Effector CD8-positive, alpha-beta T cell (primary cell): ENCODE measurements at places on chromosomes 1 and 21.

DNA sequence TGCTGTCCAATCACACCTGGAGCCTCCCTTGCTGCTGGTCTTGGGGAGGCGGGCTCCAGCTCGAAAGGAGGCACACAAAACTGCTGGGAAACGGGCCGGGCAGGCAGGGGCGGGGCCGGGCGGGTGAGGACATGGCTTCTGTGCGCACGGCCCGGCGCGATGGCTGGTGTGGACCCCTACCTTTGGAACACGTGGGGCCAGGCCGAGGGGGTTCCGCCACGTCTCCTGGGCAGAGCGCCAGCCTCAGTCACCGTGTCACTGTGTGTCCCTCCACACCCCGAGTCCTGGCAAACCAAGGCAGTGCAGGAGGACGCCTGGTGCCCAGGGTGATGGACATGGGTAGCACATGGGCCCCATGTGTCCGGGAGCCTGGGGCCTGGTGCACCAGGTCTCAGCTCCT lies 42.0 kb upstream of the ADARB1 start:
- DNase-seq: no peak

GRCh38 chr1:56322211-56322610 lies 257.2 kb downstream of the PLPP3 start:
- no peak for DNase-seq

DNA sequence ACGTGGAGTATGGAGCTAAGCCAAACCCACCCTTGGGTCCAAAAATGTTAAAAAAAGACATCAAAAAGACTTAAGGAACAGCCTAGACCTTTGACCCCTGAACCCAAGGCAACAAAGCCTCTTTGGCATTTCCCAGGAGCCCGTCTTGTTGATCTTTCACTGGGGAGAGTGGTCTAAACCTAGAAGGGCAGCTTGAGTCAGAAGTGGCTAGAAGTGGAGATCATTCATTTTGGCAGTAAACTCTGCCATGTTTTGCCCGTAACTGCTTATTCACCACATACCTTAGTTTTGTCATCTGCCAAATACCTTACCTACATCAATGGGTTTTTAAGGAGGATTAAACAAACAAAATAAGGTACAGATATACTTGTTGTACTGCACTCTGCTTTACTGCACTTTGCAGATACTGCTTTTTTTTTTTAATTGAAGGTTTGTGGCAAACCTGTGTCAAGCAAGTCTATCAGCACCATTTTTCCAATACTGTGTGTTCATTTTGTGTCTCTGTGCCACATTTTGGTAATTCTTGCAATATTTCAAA lies 1.7 kb upstream of the CTSE start:
- DNase-seq: no peak

DNA sequence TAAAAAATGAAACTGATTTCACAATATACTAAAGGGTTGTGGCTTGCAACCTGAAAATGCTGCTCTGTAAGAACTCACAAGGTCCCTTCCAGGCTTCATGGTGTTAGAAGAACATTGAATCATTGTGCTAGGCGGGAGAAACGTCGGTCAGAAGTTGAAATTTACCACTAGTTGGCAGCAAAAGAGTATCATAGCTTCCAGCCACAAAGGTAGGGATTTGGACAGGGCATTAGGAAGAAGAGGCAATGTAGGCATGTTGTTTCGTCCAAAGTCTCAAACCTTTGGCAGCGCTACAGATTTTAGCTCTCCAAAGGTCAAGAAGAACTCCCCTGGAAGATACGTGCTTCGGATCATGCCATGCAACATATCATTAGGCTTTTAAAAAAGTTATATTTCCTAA lies 62.5 kb upstream of the ZP4 start:
- DNase-seq: no peak

DNA sequence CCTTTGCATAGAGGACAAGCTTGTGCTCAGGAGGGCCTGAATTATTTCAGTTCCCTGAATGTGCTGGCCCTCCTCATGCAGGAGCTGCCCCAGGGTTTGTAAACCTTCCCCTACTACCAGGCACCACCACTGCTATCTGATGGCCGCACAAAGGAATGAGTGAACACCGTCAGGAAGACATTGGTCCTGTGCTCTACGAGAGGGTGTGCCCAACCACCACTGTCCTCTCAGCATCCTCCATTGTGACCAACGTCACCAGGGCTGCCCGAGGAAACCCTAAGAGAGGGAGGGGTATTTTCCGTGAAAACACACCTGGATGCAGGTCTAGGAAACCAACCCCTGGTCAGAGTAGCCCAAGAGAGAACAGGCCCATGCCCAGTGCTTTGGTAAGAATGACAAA lies 657.5 kb downstream of the KIF26B start:
- no peak for DNase-seq

GRCh38 chr1:25369241-25369640 lies 31.1 kb downstream of the TMEM50A start:
- no peak for DNase-seq

- DNase-seq: no peak
Observed at GRCh38 chr1:94593611-94594010, 52.1 kb upstream of the F3 start.

GRCh38 chr1:54981466-54981865 lies 1.0 kb downstream of the TMEM61 start:
- DNase-seq: no peak

DNA sequence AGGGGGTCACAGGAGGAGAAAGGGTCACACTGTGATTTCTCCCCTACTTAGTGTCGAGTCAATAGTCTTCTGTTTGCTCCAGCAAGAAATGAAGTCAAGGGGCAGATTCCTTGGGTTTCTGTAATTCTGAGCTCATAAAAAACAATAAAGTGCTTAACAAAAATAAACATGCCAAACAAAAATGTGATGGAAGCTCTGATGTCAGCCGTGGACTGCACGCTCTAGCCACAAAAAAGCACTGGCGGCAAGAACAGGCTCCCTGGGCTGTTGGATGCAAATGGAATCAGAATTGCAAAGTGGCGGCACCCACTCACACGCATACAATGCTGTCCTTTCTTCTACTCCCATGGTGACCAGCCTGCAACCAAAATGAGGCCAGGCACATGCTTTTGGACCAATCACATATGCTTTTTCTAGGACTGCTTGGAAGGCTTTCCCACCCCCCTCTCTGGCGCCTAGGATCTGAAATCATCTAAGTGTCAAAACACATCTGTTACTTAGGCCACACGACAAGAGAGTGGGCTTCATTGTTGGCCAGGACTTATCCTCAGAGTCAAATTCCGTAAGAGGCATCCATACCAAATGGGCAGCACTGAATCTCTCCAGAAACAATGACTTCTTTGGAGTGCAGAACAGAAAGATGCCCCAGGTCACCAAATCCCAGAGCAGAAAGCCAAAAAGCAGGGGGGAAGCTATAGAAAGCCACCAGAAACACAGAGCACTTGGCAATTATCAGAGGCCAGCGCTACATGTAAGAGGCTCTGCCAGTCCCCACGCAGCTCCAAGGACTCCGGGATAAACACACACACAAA lies 9.2 kb downstream of the C1orf198 start:
- DNase-seq: no peak

- no peak for DNase-seq
Observed at GRCh38 chr1:20964540-20965484, 177.7 kb upstream of the HP1BP3 start.

DNA sequence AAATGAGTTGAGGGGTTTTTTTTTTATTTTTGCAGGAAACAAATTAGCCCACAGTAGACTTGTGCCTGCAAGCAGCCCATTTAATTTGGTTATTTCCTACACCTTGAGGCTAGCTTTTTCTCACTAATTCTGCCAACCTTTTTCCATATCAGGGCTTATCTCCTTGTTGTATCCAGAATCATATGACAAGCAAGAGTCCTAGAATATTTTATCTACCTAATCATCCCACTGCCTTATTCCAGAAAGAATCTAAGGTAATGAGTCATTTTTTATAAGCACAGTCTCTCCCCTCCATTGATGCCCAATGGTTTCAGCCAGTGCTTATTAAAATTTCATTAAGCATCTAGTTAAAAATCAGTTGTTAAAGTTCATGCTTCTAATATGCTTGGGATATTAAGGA lies 324.1 kb downstream of the BARHL2 start:
- DNase-seq: no peak

DNA sequence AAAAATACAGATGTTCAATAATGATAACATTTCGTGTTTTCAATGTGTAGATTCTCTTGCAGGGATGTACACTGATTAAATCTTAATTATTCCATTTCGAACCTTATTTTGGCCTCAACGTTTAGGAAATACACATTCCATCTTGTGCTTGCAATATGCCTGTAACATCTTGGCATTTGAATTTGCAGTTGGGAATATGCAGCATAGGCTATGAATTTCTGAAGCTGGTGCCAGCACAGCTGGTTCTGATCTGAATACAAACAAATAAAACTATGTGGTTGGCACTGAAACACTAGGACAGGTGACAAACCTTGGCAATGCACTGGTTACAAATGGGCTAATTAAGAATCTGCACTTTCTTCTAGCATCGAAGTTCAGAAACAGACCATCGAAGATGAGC lies 108.4 kb downstream of the ERG start:
- DNase-seq: no peak

DNA sequence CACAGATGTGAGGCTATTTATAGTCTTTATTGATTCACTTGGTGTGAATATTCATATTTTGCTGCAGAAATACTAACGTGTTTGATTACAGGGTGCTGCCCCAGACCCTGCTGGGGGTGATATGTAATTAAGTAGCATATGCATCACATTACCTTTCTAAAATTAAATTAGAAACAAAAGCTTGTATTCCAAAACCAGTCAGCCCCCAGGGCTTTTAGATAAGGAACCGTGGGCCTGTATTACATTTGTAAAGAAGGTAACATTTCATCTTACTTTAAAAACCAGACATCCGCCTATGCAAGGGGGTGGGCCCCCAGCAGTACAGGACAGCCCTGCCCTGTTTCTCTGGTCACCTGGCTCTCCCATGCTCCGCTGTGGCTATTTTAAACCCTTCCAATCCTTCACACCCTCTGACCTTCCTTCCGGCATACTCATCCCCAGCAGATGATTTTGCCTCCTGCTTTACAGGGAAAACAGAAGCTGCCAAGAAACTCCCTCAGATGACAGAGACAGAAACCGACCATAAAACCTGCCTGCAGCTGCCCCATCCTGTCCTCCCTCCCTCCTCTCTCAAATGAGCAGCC lies 22.0 kb upstream of the KCNC4 start:
- DNase-seq: no peak

- DNase-seq: no peak
Observed at GRCh38 chr1:71343686-71344416, 263.0 kb upstream of the ZRANB2 start.

DNA sequence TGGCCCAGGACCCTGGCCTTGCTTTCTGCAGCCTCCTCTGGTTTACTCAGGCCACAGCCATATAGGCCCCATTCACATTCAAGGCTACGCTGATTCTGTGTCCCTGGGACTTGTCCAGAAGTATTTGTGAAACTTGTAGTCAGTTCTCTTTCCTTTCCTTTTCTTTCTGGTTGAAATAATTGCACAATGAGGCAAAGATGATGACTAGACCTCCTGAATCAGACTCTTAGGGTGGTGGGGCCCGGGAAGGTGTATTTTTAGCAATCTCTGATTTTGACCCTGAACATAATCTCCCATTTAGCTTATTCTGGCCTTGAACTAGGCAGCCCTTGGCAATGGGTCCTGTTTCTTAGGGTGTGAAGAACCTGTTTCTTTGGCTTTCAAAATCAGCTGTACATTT lies 39.9 kb downstream of the STUM start:
- no peak for DNase-seq

- DNase-seq: no peak
Observed at GRCh38 chr1:213622365-213623063, 365.3 kb upstream of the PROX1 start.

DNA sequence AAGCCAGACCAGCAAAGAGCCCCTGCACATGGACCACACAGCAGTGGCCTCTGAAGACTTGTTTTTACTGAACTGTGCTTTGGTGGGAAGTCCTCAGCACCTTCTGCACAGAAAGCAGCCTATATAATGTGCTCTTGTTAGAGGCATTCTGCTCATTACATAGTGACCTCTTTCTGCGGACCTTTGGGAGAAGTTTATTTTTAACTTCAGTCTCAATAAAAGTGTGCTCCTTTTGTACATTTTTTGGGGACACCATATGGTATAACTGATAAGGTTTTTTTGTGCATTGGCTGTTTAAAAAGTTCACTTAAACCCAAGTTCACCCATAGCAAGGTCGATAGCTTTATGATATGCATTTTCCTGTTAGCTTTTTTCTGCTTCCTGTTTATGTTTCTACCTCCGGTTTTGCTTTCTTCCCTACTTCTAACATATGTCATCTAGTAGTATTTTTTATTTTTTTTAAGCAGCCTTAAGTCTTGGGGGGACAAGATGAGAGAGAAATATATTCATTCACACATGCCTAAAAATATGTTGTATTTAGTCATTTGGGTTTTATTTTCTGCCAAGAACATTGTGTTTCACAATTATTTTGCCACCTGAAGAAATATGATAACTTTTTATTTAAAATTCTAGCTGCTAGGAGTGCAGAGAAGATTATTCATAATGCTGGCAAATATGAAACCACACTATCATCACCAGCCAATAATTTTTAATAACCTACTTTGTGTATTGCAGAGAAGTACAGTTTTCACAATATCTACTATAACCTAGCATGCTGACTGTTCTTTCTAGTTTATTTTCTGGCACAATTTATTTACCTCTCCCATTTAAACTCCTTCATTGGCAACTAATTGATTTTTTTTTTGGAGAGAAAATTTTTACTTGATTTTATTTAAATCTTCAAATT lies 22.9 kb upstream of the SLC19A2 start:
- DNase-seq: no peak

GRCh38 chr21:40844935-40845334 lies 2.0 kb downstream of the DSCAM start:
- DNase-seq: no peak

DNA sequence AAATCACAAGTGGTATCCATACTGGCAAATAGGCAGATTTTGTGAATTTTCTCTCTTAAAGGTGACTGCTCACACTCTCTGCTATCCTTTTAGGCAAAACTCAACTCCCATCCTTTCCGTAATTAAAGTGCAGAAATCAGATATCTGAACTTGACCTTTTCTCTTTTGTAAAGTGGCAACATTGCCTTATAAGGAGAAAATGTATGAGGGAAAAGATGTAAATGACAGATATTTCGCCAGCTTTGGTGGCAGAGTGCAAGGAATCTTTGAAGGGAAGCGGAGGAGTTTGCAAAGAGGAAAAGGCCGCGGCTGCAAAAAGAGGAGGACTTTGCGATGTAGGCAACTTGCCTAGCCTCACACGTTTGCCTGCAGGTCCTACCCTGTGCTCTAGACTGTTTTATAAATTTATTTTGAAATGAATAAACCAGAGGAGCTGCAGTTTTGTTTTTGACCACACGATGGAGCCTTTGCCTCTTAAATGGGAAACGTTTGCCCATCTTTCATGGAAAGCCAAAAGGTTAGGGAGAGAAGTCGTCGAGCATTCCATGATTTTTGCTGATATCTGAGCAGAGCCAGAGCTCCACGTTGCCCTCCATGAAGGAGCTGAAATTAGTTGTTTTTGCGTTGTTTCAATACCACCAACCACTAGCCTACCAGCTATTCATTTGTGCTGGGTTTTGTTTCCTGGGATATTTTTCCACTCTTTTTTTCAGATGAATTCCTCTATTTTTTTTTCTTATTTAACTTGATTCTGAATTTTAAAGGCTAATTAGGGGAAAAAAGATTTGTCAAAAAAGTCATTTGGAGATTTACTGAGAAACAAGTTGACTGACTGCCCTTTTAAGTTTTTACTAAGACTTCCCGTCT lies 242.3 kb downstream of the LMX1A start:
- DNase-seq: no peak
